ENCODE measurements at places on chromosomes 13 and 19. TPM values are rescaled to one million over a fixed set of nuclear protein-coding genes. Genes with fewer than 3 reads are reported as not detected.

Gene CLDN10
- total RNA-seq, result not detected

DNA sequence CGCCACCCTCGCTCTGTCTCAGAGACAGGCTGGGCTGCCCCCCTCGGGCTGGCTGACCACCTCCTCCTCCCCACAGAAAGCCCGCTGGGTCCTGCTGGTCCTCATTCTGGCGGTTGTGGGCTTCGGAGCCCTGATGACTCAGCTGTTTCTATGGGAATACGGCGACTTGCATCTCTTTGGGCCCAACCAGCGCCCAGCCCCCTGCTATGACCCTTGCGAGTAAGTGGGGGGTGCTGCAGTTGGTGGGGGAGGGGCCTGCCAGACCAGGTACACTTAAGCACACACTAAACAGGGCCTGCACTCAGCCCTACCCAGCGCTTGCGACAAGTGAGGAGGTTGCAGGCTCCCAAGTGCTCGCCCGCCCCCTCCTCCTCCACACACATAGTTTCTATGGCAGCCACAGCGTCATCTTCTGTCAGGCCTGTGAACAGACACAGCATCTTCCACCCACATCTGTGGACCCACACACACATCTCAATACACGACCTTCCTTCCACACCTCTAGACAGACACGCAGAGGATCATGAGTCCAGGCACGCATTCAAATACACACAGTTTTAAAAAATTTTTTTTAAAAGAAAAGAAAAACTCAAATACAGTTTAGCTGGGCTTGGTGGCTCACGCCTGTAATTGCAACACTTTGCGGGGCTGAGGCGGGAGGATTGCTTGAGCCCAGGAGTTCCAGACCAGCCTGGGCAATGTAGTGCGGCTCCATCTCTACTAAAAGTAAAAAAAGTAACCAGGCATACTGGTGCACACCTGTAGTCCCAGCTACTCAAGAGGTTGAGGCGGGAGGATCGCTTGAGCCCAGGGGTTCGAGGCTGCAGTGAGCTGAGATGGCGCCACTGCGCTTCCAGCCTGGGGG is 18.4 kb downstream of the PLD3 start:
- DNase-seq, result no peak

- no peak for DNase-seq
Observed at GRCh38 chr13:22825186-22825585, 355.6 kb upstream of the SGCG start.

Gene CEACAM8
- not detected for total RNA-seq

- DNase-seq, result no peak
Observed at GRCh38 chr19:21109116-21109515, 27.1 kb downstream of the ZNF714 start.

GRCh38 chr13:97205465-97205864 is 16.7 kb upstream of the MBNL2 start:
- no peak for DNase-seq

Gene FBXO17
- total RNA-seq, result not detected

DNA sequence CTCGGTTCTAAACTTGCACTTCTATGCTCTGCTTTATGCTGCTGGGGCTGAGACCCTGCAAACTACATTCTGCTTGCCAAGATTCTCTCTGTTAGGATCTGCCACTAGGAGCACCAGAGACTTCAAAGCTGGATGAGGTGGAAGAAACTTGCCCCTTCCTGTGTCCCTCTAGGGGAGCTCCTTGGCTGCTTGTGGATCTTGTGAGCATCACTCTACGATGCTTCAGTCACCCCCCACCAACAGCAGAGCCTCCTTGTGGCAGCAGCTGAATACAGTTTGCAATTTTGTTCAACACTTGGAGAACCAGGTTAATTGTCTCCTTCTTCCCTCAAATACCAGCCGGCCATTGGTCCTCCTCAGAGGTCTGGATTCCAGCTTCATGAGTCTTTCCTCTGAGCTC is 310.6 kb downstream of the FGF14 start:
- no peak for DNase-seq

Gene RXFP2
- not detected for total RNA-seq

Gene KLK7
- total RNA-seq, result not detected

Gene ALG5
- total RNA-seq, result 22.5 TPM

- no peak for DNase-seq
Observed at GRCh38 chr13:62847520-62847919, 1431.9 kb upstream of the PCDH20 start.

Gene TMEM86B
- total RNA-seq, result 18.8 TPM

GRCh38 chr13:23087880-23088279 is 92.9 kb upstream of the SGCG start:
- no peak for DNase-seq

DNA sequence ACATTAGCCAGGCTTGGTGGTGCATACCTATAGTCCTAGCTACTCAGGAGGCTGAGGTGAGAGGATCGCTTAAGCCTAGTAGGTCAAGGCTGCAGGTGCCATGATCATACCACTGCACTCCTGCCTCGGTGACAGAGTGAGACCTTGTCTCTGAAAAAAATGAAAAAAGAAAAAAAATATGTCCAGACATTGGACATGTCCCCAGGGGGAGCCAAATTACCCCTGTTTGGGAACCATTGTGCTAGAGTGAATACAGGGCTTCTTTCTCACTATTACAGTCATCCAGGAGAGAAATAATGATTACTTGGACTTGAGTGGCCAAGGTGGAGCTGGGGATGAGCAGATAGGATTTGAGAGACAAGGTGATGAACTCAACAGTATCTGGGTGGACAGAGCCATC is 52.9 kb upstream of the ABCC4 start:
- DNase-seq, result no peak

Gene CELF5
- not detected for total RNA-seq

- DNase-seq, result no peak
Observed at GRCh38 chr13:98506322-98506721, 70.6 kb downstream of the STK24 start.

DNA sequence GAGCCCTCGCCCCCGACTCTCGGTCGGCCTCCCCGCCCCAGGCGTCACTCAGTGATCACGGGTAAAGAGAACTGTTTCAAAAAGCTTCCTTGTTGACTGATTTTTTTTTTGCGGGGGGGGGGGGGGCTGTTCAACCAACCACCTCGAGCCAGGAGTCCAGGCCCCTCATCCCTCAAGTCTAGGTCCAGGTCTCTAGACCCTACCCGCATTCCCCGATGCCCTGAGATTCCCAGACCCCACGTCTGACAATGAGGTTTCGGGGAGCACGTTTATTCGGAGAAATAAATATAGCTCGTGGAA is 4.3 kb downstream of the HRC start:
- DNase-seq, result no peak

DNA sequence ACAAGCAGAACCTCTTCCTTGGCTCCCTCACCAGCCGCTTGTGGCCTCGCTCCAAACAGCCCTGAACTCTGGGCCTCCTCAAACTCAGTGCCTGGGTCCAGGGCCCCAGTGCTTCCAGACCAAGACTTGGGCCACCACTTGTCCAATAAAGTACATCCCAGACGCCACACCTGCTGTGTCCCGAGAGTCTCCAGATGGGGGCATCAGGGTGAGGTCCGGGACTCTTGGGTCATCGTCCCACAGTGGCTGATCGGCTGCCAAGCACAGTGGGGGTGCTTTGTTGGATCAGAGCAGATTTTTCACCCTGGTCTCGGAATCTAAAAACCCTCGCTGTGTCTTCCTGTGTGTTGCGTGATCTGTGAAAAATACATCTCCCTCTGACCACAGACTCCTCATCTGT is 9.0 kb upstream of the DLL3 start:
- DNase-seq, result no peak

GRCh38 chr19:16222806-16223205 is 25.1 kb downstream of the AP1M1 start:
- DNase-seq, result no peak

Gene LPAR2
- total RNA-seq, result 73.6 TPM

GRCh38 chr19:35841961-35842595 is 10.2 kb downstream of the NPHS1 start:
- no peak for DNase-seq

DNA sequence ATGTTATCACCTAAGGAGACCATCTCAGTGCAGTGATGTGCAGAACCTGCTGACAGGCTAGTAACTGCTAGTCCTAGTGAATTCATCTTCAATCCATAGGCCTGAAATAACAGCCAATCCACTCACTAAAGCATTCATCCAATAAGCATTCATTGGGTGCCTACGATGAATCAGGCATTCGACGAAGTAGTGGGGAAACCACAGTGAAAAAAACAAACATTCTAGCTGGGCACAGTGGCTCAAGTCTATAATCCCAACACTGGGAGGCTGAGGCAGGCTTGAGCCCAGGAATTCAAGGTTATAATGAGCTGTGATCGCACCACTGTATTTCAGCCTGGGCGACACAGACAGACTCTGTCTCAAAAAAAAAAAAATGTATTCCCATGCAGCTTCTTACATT is 135.6 kb downstream of the RNF17 start:
- DNase-seq, result no peak

DNA sequence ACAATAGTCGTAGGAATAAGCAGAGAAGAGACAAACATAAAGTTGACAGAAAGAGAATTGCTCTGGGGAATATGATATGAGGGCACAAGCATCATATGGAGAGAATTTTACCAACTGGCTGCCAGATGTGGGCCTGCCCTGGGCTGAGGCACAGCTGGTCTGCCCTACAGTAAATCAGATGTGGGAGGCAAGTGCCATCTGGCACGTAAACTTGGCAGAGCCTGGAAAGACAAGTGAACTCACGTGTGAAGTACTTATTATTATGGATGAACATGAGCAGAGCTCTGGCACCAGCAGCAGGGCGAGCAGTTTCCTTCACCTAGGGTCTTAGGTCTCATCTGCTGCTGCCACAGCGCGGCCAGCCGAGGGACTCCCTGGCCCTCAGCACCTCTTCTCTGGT is 20.6 kb downstream of the PCDH8 start:
- DNase-seq, result no peak

DNA sequence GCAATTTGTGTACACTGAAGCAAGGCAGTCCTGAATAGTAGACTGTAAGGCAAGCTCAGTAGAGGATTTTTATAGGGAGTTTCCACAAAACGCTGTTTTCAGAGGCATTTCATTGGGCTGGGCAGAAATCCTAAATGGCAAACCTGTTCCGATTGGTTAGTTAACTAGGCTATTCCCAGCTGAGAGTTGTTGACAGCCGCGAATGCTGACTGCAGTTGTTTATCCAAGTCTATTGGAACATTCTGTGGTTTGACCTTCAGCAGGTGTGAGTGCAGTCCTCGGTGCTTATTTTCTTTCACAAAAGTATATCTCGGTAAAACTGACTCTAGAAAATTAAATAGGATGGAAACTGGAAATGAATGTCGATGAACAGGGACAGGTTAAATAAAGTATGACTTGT is 45.4 kb downstream of the TPT1 start:
- no peak for DNase-seq

DNA sequence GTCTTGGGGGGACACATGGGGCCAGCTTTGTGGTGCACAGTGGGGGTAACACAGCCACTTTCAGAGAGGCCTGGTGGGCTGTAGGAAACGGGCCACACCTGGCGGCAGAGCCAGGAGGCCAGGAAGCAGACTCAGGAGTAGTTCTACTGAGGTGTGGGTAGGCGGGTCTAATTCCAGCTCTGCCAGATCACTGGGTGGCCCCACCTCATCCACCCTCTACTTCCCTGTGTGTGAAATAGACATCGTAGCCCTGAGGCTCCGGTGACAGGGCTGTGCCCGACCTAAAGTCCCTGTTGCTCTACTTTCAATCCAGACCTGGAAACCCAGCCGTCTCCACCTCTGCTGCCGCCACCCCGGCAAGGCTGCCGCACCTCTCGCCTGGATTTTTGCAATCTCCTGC is 4.0 kb downstream of the NKPD1 start:
- DNase-seq, result no peak

GRCh38 chr13:50284540-50284939 is 269.3 kb downstream of the KCNRG start:
- no peak for DNase-seq

DNA sequence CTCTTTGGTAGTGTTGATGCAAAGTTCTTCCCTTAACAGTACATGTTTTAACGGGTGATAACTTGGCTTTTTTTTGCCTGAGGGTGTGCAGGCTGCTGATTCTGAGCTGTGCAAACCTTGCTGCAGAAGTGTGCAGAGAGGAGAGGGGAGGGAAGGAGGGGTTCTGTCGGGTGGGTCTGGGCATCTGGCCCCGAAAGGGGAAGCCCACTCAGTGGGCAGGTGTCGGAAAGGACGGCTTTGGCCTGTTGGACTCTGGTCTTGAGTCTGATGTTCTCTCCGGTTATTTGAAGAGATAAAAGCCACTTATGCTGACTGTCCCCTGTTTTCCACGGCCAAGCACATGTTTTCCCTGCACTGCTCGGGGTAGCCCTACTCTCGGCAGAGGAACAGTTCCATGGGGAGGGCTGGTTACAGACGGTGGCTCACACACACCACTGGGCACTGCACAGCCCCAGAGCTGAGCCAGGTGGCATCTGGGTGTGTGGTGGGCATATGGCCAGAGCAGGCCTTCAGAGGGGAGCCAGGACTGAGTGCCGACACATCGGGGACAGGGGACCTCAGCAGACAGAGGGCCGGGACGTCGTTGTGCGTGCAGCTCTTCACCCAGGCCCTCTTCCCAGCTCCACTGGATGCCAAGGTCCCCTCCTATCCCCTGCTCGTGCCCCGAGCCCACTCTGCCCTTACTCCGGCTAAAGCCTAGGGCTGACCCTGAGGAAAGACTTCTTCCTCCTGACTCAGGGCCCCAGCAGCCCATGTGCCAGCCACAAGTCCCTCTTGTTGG is 93.2 kb downstream of the TEX29 start:
- no peak for DNase-seq

Gene SULT2A1
- not detected for total RNA-seq

- DNase-seq, result no peak
Observed at GRCh38 chr13:95457294-95457693, 95.2 kb upstream of the CLDN10 start.

DNA sequence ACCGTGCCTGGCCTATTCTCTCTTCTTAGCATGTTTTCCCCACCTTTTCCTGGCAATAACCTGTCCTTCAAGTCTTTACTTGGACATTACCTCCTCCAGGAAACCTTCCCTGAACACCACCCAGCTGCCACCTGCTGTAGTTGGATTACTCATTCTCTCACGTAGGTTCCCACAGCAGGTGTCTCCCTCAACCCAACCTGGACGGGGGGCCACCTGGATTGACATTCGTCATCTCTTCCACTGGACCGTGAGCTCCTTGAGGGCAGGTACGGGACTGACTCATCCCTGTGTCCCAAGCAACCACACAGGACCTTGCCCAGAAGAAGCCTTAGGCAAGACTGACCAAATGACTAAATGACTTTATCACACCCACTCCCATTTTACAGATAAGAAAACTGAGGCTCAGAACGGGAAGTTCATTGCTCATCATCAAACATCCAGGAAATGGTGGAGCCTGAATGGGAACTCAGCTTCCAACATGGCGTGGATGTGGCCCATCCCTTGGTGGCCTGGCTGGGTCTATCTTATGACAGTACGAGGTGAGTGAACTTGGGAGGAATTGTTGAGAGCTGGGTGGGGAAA is 3.5 kb upstream of the KLK6 start:
- no peak for DNase-seq

Gene PRRG2
- total RNA-seq, result 1.5 TPM

Gene MCF2L
- 9.3 TPM for total RNA-seq
